Cerebellar cortex (tissue), 1 donor: ENCODE measurements at places on chromosomes 2 and 18.

DNA sequence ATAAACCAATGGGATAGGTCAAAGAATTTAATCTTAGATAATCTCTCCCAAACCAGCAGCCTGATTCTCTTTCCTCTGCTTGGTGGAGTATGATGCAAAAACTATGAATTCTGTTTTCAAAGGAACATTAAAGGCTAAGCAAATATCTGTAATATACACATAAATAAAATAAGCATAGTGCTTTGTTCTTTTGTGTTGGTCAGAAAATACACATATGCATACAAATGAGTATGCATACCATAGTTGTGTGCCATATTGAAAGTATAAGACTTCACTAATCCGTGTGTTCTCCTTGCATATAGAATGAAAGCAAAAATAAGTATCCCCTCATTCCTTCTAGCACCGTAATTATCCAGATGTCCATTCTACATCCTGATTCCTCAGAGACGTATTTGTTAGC lies 1949.7 kb upstream of the CELF4 start:
- DNase-seq = no peak

- DNase-seq = peak; percentile 68
Measured at GRCh38 chr2:225400546-225401400, 1.3 kb downstream of the NYAP2 start.

DNA sequence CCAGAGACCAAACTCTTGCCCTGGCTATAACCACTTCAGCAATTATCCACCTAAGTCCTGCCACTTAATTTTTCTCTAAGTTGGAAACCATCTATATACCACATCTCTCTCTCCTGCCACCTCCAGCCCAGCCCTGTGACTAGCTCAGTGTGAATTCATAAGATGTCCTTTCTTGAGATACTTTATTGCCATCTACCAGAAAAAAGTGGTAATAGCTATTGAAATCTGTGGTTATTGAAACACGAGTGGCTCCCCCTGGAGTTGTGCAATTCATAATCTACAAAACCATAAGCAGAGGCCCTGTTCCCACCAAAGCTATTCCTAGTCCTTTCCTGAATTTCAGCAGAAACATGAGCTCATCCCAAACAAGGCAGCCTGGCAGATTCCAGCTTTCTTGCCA lies 324.0 kb downstream of the TXNL1 start:
- no peak for DNase-seq

GRCh38 chr2:170122883-170123547 lies 54.9 kb upstream of the MYO3B start:
- no peak for DNase-seq

- no peak for DNase-seq
Measured at GRCh38 chr18:68739462-68739861, 24.6 kb upstream of the TMX3 start.

GRCh38 chr2:54084600-54084999 lies 30.8 kb upstream of the ACYP2 start:
- DNase-seq = no peak

DNA sequence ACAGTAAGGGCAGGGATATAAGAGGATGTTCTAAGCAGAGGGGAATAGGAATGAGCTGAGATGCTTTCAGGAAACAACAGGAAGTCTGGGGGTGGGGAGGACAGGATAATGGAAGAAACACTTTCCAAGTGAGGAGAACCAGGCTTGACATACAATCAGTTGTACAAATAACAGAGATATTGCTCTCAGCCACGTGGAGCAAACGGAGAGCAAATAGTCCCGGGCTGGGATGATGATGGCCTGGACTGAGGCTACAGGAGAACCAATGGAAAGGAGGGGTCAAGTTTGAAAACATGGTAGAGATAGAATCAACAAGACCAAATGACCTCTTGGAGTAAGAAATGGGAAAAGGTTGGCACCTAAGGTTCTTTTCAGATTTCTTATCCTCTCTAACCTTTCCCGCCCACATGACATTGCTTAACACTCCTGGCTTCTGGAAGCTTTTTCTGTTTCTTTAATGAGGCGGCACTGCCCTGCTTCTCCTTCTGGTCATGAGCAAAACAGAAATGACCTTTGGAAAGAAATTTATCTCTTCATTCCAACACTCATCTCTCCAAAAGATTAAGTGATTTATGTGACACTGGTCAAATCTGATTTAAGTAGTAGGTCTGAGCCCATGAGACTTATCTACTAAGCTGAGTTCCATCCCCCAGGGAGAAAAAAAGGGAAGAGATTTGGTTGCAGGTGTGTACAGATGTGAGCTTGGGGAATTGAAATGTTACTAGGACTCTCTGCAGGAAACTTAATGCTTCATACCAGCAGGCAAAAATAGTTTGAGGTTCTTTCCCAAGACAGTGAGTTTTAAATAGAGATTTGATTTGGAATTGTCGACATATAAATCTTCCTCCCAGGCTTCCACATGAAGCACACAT lies 442.9 kb upstream of the HNRNPA3 start:
- DNase-seq = no peak

DNA sequence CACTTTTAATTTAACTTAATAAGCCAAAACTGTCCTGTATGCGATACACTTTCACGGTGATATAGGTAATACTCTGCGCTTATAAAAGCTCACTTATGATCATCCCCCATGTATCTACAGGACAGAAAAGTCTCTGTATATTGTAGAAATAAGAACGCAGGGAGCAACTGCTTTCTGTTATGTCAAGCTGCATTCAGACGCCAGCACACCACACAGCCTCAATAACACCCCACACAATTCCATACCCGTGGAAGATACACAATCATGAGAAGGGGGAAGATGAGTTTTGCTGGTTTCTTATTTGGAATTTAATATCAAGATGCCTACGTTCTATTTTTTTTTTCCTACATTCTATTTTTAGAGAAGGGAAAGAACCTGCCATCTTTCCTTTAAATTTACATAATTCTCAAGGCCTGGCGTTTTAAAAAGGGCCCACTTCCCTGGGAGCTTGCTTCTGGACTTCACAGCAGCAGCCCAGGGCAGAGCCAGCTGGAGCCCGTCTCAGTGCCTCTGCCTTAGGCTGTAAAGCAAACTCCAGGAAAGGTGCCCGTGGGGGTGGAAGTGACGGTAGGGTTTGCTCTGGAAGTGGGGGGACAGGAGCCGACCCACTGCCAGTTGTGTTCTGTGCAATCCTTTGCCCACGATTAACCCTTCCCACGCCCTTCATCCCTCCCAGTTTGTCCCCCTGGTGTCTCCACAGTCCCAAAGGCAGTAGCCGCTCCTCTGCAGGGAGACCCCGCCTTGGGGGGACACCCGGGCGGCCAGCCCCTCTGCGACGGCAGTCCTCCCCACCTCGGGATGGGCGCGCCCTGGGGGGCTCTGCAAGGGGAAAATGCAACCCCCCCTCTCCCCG lies 5.3 kb downstream of the PTGR3 start:
- peak; percentile 42 for DNase-seq

DNA sequence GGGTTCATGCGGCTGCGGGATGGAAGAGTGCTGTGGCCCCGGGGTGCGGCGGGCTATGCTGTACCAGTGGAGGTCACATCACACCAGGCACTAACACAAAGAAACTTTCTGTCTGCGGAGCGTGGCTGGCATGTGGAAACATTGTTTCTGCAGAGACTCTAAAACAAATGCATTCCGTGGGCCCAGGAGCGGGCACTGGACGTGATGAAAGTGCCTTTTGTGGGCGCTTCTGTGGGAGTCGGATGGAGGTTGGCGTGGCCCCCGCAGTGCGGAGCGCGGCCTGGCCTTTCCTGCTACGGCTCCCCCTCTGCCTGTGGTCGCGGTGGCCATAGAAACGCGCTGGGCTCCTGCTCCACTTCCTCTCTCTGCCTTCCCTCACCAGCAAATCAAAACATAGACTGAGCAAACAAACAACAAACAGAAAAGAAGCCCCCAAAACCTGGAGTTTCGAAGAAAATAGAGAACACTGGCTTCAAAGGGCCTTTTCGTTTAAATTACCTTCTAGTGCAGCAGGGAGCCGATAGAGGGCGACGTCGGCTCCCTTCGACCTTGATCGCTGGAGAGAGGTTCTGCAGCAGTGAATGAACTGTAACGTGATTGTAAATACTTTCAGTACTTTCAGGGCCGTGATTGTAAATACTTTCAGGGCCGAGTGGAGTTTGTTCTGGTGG lies 51.4 kb downstream of the KIF5C start:
- peak; percentile 83 for DNase-seq

- no peak for DNase-seq
Measured at GRCh38 chr18:62388855-62389760, 64.0 kb downstream of the TNFRSF11A start.

DNA sequence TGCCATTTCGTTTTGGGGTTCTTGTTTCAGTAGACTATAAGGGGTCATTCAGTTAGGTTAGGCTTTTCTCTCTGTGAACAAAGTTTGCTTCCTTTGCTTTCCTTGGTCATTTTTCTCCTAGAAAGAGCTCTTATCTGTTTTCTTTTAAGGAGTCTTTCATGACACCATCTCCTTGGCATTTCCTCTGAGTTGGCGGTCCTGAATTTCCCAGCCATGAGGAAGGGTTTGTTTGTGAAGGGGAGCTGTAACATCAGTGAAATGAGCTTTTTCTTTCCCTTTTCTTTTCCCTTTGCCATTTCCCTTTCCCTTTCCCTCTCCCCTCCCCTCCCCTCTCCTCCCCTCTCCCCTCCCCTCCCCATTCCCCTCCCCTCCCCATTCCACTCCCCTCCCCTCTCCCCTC lies 61.7 kb downstream of the MAP4K4 start:
- DNase-seq = no peak

- no peak for DNase-seq
Measured at GRCh38 chr18:59681521-59682004, 15.7 kb downstream of the CCBE1 start.

GRCh38 chr2:138712212-138712979 lies 67.8 kb downstream of the NXPH2 start:
- no peak for DNase-seq

DNA sequence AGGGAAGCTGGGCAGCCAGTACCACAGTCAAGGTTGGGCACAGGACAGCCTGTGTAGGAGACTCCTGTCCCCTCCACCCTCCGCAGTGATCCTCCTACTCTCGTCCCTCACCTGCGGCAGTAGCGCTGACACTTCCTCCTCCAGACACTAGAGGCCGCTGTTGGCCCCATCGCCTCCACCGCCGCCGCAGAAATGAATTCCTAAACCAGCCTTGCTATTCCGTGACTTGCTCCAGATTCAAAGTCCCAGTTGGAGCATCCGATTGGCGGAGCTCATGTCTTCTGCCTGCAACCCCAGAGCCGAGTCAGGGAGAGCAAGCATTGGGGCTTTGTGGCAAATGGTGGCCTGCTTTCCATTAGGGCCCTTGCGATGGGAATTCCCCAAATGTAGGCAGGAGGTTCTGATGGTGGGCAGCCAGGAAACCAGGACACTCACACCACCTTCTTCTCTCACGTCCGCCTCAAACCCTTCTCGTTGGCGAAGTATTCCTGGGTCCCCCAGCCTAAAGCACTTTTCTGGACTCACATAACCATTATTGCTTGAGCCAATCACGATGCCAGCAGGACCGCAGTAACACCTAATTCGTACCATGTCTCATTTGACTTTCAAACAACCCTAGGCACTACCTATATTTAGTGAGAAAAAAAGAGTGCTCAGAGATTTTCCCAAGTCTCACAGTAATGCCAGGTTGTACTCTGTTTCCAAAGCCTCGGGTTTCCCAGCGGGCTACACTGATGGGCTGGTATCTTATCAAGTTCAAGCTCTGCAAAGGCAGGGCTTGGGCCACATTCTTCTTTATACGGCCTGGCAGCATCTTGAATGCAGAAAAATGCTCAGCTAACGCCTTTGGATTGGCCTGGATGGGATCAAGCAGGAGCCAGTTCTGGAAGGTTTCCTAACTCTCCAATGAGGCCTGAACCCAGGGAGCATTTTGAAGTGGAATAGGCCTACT lies 1.2 kb upstream of the DNAJB2 start:
- DNase-seq = peak; percentile 90

DNA sequence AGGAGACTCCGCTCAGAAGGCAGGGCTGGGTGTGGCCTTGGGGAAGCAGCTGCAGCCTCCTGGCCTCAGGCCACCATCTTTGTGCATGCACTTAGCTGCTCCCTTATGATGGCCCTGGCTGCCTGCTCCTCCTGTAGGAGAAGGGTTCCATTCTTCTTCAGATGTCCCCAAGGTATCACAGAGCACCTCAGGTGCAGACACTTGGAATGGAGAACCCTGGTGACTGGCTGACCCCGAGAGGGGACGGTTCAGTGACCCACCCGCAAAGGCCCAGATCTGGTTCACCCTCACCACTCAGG lies 9.6 kb downstream of the GPAT2 start:
- no peak for DNase-seq

DNA sequence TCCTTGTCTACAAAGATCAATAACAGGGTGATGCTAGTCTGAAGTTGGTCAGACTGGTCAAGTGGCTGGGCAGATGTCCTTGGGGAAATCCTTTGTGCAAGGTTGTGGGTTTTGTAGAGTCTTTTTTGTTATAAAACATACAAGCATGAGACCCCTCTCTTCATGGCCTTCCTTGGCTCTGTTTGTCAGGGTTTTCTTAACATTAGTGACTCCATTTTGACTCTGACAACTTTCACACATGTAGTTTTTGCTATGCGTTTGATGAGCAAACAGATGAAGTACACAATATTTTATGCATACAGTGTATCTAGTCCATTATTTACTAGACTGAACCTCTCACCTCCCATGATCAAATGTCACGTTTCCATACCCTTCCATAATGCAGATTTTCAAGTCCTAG lies 151.2 kb upstream of the KLF7 start:
- no peak for DNase-seq

GRCh38 chr2:101948625-101949155 lies 43.1 kb upstream of the IL1R2 start:
- DNase-seq = no peak

DNA sequence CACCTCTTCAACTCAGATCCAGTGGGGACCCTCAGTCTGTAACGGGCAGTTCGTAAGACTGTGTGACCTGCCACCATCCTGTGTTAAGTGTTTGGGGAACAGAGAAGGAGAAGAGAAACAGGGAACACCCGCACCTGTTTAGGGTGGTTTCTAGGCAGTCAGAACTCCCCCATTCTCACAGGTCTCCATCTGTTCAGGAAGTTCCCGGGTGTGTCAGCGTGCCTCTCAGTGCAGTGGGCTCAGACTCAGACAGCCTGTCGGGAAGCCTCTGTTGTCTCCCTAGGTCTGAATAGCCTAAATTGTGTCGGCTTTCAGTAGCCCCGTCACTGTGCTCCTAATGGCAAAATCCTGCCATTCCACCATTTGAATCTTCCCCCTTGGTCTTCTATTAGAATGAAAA lies 256.6 kb downstream of the LOXHD1 start:
- DNase-seq = peak; percentile 80
